ENCODE measurements at places on chromosomes 4 and X.

DNA sequence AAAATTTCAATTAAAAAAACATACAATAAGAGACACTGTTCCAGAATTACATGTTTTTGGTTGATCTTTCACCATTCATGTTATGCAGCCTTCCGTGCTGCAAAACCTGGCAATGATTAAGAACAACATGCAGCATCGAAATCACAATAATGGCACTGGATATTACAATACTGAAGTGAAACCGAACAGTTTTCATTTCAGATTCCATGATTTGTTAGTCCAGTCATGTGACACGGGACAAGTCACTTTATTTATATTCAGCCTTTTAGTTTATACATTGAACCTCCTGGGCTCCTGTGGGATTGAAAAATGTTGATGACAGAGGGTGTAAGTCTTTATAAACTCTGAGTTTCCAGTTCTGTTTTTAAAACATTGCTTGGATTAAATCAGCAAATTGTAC, 142.5 kb upstream of the TTC29 start:
- no peak for DNase-seq

GRCh38 chr4:152106781-152107321, 346.0 kb upstream of the GATB start:
- DNase-seq = no peak

- no peak for DNase-seq
These were observed 106.4 kb downstream of the PHKA2 start for GRCh38 chrX:18877469-18877868.

DNA sequence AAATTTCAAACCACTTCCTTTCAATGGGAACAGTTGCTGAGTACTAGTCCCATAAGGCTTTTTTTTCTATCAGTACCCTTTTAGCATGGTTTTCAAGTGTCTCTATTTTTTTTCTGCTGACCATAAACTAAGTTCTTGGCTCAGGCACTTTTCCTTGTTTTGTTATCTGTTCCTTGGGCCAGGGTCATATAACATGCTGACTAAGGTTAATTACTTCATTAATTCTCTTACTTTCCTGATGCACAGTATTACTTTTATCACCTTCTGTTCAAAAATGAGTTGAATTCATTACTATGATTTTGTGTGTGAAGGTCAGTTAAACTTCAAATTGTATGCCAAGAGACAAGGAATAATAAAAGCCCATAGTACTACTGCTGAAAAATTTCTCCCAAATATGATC, 19.7 kb upstream of the BTC start:
- no peak for DNase-seq

DNA sequence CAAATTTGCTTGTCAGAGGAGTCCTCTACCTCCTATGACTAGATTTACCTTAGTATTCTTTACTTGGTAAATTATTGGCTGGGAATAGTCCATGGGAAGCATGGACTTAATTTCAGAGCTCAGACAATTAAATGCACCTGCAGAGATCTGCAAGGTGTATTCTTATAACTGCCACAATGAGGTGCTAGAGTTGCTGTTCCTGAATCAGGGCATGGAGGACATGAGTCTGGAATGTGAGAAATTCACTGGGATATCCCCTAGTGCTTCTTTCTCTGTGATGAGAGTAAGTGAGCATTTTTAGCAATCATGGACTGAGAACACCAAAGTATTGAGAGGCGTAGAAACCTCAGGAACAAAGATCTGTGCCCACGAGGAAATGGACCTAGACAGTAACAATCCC, 32.9 kb upstream of the GRID2 start:
- DNase-seq = no peak

DNA sequence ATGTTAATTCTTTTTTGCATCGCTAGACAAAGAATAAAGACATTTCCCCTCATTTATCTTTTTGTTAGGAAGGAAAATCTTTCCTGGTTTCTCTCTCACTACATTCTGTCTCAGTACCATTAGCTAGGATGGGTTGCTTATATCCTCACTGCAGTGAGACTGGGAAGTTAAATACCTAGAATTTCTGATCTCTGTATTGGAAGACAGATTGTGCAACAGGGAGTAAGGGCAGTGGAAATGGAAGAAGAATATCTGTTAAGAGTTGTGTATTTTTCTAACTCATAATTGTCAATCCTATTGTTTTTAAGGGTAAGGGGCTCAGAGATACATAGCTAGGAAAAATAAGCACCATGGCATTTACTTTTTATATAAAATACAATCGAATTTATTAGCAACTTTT, 19.6 kb downstream of the PTPN13 start:
- DNase-seq = no peak

GRCh38 chrX:9530848-9531274, 66.0 kb downstream of the TBL1X start:
- DNase-seq = peak; percentile 57

DNA sequence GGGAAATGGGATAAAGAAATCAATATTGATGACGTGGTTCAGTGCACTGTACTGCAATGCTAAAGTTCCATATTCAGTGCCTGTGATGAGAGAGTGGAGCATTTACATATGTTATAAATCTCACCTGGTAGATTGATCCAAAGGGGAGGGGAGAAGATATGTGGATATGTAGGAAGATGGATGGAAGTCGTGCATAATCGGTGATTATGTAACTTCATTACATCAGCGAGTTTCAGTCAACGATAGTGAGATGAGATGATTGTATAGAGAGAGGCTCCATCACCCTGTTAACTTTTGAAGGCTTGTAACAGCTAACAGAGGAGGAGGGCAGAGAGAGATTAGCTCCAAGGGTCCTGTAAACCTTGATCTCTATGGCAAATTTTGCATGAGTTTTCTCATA, 1.8 kb downstream of the IL1RAPL1 start:
- no peak for DNase-seq
